ENCODE measurements at places on chromosomes 4 and X. TPM values are rescaled to one million over a fixed set of nuclear protein-coding genes. Genes with fewer than 3 reads are reported as not detected.

- DNase-seq = no peak
- no peaks in the 10 kb centered on the region for H3K27me3 ChIP-seq
- no peak overlapping the region for H3K27ac ChIP-seq
- H3K36me3 ChIP-seq = no peaks in the 10 kb centered on the region
These were observed 9.8 kb downstream of the ATP8A1 start for GRCh38 chr4:42646999-42647541.

GRCh38 chr4:108834835-108835384 lies 72.1 kb upstream of the ETNPPL start:
- DNase-seq = no peak
- H3K36me3 ChIP-seq = no peaks in the 10 kb centered on the region
- no peaks in the 10 kb centered on the region for H3K27me3 ChIP-seq
- H3K4me1 ChIP-seq = no peaks in the 10 kb centered on the region
- H3K27ac ChIP-seq = no peak overlapping the region
- H3K4me3 ChIP-seq = no peak overlapping the region

DNA sequence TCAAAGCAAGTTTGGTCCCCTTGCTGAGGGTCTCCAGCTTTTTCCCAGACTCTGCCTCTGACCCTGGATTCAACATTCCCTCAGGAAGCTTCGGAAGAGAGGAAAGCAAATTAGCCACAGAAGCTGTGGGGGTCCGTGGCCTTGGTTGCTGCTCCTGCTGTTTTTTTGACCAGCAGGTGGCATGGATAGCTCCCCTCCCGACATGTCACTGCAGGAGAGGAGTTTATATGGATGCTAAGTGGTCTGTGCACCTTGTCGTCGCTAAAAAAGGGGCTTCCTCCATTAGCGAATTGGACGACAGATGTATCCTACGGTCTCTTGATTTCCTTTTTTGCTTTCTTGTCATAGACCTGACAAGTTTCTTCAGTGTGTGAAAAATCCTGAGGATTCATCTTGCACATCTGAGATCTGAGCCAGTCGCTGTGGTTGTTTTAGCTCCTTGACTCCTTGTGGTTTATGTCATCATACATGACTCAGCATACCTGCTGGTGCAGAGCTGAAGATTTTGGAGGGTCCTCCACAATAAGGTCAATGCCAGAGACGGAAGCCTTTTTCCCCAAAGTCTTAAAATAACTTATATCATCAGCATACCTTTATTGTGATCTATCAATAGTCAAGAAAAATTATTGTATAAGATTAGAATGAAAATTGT lies 70.2 kb downstream of the CD38 start:
- no peak for DNase-seq
- H3K4me1 ChIP-seq = no peaks in the 10 kb centered on the region
- H3K36me3 ChIP-seq = no peaks in the 10 kb centered on the region
- H3K4me3 ChIP-seq = no peak overlapping the region
- H3K27ac ChIP-seq = no peak overlapping the region

GRCh38 chr4:182863501-182863900 lies 53.7 kb downstream of the DCTD start:
- no peak overlapping the region for H3K27ac ChIP-seq
- H3K4me3 ChIP-seq = no peak overlapping the region

The L1CAM gene
- 0.79 TPM for total RNA-seq

DNA sequence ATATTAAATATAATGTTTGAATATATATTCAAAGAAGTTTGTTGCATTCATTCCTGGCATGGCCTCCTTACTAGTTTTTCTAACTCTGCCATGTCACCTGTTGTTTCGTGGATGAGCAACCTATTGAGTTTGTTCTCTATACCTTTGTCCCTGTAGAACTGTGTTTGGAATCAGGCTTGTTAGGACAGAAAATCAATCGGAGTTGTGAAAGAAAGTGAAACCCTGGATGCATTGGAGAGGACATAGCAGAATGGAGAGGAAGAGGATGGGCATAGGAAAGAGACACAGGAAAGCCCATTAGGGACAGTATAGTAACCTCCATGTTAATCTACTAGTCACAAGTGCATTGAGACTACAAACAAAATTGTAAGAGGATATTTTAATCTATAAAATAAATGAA lies 31.2 kb downstream of the ANK2 start:
- no peaks in the 10 kb centered on the region for H3K36me3 ChIP-seq
- H3K4me3 ChIP-seq = no peak overlapping the region
- no peak overlapping the region for H3K27ac ChIP-seq
- no peaks in the 10 kb centered on the region for H3K27me3 ChIP-seq
- DNase-seq = no peak
- no peaks in the 10 kb centered on the region for H3K4me1 ChIP-seq

- H3K4me1 ChIP-seq = peaks cover 8% of the 10 kb centered on the region
- H3K4me3 ChIP-seq = no peak overlapping the region
- peaks cover 3% of the 10 kb centered on the region for H3K27me3 ChIP-seq
These were observed 2.2 kb downstream of the SPP1 start for GRCh38 chr4:87977521-87978278.

GRCh38 chrX:110338935-110339334 lies 19.7 kb upstream of the RTL9 start:
- H3K27ac ChIP-seq = no peak overlapping the region
- no peak for DNase-seq
- H3K36me3 ChIP-seq = no peaks in the 10 kb centered on the region
- H3K4me1 ChIP-seq = no peaks in the 10 kb centered on the region

The EDNRA gene
- not detected for total RNA-seq

GRCh38 chrX:134388161-134389109 lies 71.5 kb upstream of the HPRT1 start:
- H3K36me3 ChIP-seq = no peaks in the 10 kb centered on the region
- H3K27ac ChIP-seq = no peak overlapping the region
- DNase-seq = no peak
- no peak overlapping the region for H3K4me3 ChIP-seq

The TLL1 gene
- total RNA-seq = not detected
